ENCODE measurements at places on chromosomes 6 and 20.

- no peak overlapping the region for H3K27ac ChIP-seq
- no peaks in the 10 kb centered on the region for H3K27me3 ChIP-seq
- DNase-seq = no peak
- H3K4me1 ChIP-seq = peaks cover 3% of the 10 kb centered on the region
- peaks cover 23% of the 10 kb centered on the region for H3K36me3 ChIP-seq
Measured at GRCh38 chr6:39167321-39167720, 52.3 kb upstream of the SAYSD1 start.

DNA sequence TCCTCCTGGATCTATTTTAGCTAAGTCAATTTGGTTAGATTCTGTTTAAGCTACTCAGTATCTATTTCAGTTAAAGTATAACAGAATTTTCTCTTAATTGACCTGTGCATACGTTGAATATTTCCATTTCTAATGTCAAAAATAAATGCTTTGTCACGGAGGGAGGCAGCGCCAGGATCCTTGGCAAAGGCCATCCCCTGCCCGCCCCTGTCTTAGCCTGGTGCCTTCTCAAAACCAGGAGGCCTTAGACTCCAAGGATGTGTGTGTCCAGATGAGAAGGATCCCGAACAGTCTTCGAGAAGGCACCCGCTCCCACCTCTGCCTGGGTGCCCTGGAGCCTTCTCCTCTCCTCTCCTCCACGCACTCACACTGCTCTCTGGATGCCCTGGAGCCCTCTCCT is 22.4 kb downstream of the TCFL5 start:
- no peaks in the 10 kb centered on the region for H3K4me1 ChIP-seq
- H3K27me3 ChIP-seq = no peaks in the 10 kb centered on the region
- H3K36me3 ChIP-seq = no peaks in the 10 kb centered on the region
- no peak overlapping the region for H3K27ac ChIP-seq
- DNase-seq = no peak
- H3K4me3 ChIP-seq = no peak overlapping the region

DNA sequence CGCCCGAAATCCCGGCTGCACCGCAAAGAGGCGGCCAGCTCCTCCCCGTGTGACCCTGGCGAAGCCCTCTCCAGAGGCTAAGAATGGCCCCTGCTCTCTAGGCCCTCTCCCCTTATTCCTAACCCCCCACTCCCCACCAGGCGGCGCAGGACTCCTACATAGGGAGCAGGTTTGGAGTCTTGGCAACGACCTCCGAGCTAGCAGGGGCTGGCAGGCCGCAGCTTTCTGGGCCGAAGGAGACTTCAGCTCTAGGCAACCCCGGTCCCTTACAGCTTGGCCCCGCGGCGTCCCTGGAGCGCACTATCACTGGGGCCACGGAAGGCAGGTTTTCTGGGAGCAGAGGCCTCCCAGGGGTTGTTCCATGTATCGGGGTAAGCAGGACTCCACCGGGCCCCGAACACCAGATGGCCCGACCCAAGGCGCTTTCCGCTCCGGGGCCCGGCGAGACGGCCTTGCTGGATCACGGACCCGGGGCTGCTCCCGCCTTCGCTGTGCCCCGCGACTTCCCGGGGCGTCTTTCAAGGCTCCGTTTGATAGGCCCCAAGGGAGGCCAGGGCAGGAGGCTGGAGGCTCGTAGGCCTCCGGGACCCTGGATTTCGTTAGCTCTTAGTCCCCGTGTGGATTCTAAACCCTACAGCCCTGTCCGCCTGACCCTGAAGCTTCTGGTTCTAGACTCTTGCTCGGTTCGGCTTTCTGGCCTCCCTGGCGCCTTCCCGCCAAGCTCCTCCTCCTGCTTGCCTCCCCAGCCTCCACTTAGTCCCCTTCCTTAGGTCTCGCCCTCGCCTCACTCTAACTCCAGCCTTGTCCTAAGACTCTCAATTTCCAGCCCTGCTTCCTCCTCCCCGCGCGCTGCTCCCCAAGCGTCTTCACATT is 1.9 kb downstream of the SLC32A1 start:
- H3K4me3 ChIP-seq = no peak overlapping the region
- DNase-seq = peak; percentile 37
- peaks cover 37% of the 10 kb centered on the region for H3K4me1 ChIP-seq
- H3K27me3 ChIP-seq = peaks cover 87% of the 10 kb centered on the region
- no peak overlapping the region for H3K27ac ChIP-seq

DNA sequence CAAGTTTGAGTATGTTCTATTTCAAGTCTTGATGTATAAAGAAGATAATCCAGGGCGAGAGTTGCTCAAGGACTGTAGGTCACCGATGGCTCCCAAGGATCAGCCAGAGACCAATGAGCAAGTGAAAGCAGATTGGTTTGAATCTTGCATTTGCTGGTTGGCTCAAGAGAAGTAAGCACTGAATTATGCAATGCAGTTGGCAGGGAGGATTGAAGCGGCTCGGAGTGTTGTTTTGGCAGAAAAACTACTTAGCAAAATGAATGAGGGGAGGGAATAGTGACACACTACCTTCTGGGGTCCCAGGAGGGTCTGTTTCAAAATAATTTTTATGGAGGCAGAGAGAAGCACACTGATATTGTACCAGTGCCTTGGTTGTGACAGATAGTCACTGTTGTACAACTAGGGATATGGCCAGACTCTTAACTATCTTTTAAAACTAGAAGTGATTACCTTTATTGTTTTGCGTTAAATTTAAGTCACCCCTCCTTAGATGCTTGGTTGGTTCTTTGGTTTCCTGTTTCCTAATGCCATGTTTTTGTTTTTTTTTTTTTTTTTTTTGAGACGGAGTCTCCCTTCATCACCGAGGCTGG is 15.7 kb downstream of the SASH1 start:
- H3K27me3 ChIP-seq = peaks cover 2% of the 10 kb centered on the region
- no peaks in the 10 kb centered on the region for H3K36me3 ChIP-seq
- H3K27ac ChIP-seq = no peak overlapping the region
- no peak overlapping the region for H3K4me3 ChIP-seq

DNA sequence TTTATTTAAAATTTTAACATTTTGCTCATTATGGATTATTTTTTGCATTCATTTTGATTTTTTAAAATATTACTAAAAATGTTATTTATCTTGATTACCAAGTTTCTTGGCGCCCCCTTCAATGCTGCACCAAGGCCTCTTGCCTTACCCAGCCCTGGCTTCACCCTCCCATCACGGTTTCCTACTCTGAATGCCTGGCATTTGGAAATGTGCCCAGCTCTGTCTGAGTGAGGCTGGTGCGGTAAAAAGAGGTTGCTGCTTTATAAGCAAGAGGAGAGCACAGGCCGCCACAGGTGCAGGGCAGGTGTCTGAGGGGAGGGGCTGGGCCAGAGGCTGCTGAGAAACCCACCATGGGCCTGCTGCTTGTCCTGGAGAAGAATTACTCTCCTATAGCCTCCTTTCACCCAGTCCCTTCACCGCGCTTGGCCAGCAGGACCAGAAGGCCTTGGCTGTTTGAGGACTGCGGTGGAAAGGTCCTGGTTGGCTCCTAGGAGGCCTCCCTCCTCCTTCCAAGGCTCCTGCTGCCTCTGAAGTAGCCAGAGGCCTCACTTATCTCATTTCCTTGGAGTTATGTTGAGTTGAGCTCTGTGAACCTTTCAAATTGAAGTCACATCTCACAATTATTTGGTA is 62.6 kb downstream of the BANF2 start:
- no peak for DNase-seq
- no peaks in the 10 kb centered on the region for H3K27me3 ChIP-seq
- no peak overlapping the region for H3K4me3 ChIP-seq
- no peaks in the 10 kb centered on the region for H3K4me1 ChIP-seq
- H3K27ac ChIP-seq = no peak overlapping the region

DNA sequence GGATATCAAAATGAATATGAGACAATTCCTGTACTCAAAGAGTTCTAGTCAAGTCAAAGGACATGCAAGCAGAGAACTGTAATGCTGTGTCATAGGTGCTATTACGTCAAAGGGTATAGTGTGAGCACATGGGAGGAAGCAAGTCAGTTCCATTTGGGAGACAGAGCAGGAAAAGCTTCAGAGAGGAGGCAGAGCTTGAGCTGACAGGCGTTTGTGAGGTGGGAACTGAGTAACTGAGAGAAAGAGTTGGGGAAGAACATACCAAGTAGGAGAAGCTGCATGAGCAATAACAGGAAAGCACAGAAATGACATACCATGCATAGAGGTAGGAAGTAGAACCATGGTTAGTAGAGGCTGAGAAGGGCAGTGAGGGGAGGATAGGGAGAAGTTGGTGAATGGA is 15.2 kb upstream of the SSR1 start:
- peaks cover 16% of the 10 kb centered on the region for H3K27me3 ChIP-seq
- no peak for DNase-seq
- H3K36me3 ChIP-seq = no peaks in the 10 kb centered on the region
- H3K27ac ChIP-seq = no peak overlapping the region
- no peak overlapping the region for H3K4me3 ChIP-seq

DNA sequence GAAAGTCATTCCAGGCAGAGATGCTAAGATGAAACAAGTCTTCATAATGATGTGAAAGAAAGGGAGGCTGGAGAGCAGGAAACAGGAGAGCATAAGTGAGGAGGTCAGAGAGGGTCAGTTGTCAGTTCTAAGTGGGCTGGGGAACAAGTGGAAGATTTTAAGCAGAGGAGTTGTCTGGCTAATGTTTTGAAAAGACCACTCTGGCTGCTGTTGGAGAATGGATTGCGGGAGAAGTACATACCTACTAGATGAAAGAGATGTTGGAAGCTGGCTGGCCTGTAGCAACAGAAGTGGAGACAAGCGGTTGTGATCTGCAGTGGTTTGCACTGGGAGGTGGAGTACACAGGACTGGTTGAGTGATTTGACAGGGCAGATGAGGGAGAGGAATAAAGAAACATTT is 10.1 kb downstream of the SLC35F1 start:
- H3K4me1 ChIP-seq = no peaks in the 10 kb centered on the region
- peaks cover 10% of the 10 kb centered on the region for H3K27me3 ChIP-seq
- no peak overlapping the region for H3K4me3 ChIP-seq
- no peak overlapping the region for H3K27ac ChIP-seq

- H3K36me3 ChIP-seq = peaks cover 5% of the 10 kb centered on the region
- H3K4me1 ChIP-seq = peaks cover 6% of the 10 kb centered on the region
Measured at GRCh38 chr20:4613718-4614620, 107.7 kb upstream of the PRND start.

DNA sequence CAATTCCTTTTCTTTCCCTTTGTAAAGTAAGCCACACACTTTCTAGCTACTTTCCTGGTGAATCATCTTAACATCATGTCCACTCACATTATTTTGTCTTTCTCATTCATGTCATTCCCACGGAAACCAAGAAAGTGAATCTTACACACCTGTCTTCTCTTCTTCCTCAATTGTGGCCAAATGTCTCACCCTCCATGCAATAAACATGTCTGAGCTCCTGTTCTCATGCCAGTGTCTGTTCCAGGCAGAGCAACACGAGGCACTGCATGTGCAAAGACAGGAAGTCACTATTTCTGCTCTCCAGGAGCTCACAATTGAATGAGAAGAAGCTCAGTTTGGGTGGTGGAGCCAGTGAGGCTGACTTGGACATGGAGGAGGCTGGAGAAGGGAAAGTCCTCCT is 29.0 kb upstream of the TMEM244 start:
- no peaks in the 10 kb centered on the region for H3K36me3 ChIP-seq
- H3K27me3 ChIP-seq = peaks cover 8% of the 10 kb centered on the region
- no peak for DNase-seq
- no peak overlapping the region for H3K27ac ChIP-seq
- peaks cover 3% of the 10 kb centered on the region for H3K4me1 ChIP-seq

- H3K36me3 ChIP-seq = peaks cover 47% of the 10 kb centered on the region
- no peak overlapping the region for H3K4me3 ChIP-seq
- H3K27me3 ChIP-seq = no peaks in the 10 kb centered on the region
- DNase-seq = no peak
Measured at GRCh38 chr6:88914895-88915598, 48.4 kb downstream of the RNGTT start.

DNA sequence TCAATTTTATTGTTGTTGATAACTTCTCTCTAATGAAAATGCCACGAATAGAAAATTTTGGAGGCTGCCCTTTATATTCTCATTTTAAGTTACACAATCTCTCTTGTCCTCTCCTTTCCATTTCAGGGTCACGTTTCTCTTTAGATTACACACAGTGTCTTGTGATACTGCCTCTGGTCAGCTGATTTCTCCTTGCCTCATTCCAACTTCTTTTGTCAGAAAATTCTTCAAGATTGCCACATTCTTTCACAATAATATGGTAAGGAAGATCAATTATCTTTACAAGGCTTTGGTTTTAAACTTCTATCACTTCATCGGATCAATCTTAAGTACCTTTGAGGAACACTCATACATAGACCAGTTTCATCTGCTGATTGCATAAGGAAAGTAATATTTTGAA is 370.3 kb downstream of the RFPL4B start:
- no peak overlapping the region for H3K27ac ChIP-seq
- no peaks in the 10 kb centered on the region for H3K27me3 ChIP-seq
- H3K36me3 ChIP-seq = no peaks in the 10 kb centered on the region
- DNase-seq = no peak

DNA sequence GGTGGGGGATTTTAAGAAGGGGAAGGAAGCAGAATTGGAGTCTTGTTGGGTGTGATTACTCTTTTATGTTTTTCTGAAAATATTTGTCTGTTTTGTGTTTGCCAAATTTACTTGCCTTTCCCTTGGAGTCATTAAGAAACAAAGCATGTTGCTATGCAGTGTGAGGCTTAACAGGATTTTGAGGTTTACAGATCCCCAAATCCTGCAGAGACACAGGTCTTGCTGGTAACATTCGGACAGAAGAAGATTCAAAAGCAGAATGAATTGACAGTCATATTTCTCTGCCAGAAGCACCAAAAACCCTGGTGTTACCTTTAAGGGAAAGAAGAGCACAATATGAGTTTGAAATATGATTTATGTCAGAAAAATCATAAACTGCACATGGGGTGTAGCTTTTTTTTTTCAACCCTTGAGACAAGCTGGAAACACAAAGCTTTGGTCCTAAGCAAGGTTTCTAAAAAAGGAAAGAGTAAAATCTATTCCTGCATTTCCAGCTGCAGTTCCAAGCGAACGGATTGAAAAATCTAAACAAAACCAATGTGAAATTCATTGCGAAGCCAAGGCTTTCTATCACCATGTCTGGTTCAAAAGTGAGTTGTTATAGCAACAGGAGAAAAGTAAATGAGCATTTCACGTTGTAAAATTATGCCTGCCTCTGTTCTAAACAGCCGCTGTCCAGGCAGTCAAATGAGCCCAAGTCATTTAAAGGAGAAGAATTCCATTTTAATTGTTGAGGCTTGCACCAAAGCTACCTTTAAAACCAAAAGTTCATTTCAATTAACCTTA is 358.9 kb upstream of the SASH1 start:
- H3K27ac ChIP-seq = no peak overlapping the region
- no peaks in the 10 kb centered on the region for H3K4me1 ChIP-seq
- H3K36me3 ChIP-seq = no peaks in the 10 kb centered on the region
- H3K4me3 ChIP-seq = no peak overlapping the region
- H3K27me3 ChIP-seq = no peaks in the 10 kb centered on the region

GRCh38 chr20:24530131-24530680 is 60.8 kb downstream of the SYNDIG1 start:
- no peaks in the 10 kb centered on the region for H3K4me1 ChIP-seq
- no peak overlapping the region for H3K4me3 ChIP-seq
- H3K27me3 ChIP-seq = no peaks in the 10 kb centered on the region
- H3K27ac ChIP-seq = no peak overlapping the region
